CMK (cell line): ENCODE measurements at places on chromosomes 5 and 9.
A peak's percentile ranks its signal among the peaks of the same experiment; 100 is the strongest.

DNA sequence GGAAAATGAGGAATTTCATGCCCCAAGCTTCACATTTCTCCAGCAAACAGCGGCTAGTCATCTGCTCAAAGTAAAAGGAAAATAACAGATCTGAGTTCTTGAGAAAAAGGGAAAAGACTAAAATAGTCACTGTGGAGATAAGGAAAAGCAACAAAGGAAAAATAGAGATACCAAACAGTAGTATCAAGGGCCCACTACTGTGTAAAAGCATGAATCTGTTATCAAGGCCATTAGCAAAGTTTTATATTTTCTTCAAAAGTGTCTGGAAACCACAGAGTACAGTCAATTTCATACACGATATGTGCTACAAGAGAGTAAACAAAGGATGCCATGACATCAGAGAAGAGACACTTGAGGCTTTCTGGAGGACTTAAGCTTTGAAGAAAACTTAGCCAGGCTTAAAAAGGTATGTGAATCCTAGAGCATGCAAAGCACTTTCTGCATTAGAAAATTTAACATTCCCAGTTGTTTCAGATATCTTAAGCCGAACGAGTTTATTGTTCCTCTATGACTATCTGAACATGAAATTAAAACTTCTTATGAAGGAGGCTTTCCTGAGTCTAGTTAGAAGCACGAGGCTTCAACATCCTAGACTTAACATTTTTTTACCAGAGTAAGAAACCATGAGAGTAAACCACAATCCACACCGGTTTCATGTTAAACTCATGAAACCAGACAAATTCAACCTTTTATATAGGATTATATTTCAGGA lies 1.2 kb downstream of the TTC33 start:
- DNase-seq, result no peak

DNA sequence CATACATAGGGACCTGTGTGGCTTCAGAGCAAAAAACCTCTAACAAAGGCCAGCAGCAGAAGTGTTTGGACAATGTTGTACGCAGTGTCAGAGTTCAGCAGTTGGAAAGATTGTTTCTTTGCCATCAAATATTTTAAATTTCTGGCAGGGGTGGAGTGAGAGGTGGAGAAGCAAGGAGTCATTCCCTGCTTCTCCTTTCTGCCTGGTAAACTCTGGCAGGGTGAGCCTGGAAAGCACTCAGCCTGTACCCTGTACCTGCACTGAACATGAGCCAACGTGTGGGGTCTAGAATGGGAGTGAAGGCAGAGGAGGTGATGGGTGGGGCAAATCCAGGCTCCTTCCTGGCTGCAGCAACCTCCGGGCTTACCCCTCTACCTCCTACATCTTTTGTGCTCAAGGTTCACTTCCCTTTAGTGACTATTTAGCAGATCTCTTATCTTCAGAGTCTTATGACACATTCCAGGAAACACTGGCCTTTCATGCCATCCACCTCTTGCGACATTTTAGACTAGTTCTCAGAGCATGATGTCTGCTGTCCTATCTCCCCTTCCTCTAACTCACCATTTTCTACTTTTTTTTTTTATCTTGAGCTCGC lies 445.0 kb upstream of the PIK3R1 start:
- peak; percentile 30 for DNase-seq

DNA sequence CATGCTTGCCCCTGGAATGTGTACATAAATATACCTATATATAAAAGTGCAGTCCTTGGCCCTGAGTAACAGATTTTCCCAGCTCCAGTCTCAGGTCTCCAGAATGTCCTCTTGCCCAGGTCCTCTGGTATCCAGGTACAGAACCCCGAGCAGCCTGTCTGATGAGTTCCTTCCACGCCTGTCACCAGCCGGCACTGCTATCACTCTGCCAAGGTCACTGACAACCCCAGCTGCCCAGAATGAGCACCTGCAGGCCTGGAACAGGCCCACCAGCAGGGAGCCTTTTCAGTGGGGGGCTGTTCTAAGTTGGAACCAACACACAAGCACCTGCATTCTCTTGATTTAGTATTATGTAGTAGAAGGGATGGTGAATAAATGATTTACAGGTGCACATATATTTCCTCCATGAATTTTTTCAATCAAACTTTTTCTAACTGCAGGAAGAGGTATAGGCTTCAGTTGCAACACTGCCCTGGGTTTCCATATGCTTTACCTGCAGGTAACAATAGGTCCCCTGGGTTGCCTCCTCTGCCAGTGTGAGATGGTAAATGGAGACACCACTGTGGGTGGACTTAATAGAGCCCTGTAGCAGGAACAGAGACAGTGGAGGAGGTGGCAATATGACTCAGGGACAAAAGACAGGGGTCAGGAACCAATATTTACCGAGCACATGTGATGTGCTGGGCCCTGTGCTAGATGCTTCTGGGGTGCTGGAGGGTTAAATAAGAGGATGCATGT lies 291.9 kb downstream of the SPOCK1 start:
- no peak for DNase-seq

- DNase-seq, result no peak
Measured at GRCh38 chr5:59765446-59765845, 128.1 kb downstream of the PDE4D start.

DNA sequence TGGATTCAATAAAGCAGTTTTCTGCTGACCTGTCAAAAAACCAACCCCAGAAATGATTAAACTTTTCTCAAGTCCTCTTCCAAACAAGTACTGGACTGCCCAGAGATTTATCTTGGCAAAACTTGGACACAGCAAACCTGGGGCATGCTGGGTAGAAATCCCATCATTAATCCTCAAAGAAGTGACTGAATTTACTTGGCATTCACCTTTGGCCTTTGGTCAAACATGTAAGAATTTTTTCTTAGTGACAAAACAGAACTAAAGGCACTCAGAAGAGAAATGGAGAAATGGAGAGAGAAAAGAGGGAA lies 248.6 kb upstream of the NREP start:
- DNase-seq, result no peak

GRCh38 chr9:36317766-36318165 lies 59.5 kb upstream of the GNE start:
- no peak for DNase-seq

GRCh38 chr5:6383376-6383775 lies 5.0 kb upstream of the MED10 start:
- DNase-seq, result no peak

DNA sequence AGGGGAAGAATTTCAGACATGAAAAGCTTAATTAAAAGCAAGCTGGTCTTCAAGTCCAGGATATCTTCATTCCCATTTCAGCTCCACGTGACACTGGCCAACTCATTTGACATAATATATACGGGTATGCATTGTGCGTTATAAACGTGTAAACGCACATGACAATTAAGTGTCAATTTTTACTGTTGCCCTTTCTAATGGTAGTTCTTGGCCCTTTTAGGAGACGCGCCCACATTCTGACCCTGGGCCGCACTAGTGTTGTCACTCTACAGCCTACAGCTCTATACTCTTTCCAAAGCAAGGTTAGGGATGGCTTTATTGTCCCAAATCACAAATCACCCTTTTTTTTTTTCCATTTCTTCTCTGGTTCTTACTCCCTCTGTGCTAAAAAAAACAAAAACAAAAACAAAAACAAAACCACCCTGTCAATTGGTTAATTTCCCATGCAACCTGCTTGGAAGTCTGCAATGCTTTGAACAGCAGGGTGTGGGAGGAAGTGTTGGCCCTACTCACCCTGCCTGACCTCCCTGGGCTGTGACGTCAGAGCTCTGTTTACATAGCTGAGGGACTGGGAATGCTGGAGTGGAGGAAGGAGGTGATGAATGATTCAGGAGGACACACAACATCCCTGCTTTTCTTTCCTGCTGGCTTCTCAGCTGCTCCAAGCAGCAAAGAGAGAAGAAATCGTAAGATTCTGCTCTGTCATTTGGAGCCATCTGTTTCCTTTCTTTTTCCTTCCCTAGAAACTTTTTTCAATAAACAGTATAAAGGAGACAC lies 19.3 kb downstream of the RFK start:
- DNase-seq, result no peak

DNA sequence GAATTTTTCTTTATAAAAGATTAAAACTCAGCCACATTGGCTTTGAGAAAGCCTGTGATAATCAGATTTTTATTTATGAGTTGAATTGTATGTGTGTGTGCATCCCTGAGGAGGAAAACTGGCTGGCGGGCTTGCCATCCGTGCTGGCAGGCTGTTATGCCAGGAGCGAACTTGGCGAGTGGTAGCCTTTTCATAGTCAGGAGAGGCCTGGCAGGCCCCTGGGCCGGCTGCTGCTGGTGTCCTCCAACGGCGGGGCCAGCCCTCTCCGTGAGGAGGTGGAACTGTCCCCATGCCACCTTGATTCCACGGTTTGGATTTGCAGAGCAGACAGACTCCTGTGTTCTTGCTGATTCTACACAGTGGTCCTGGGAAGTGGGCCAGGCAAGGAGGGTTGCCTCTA lies 43.3 kb downstream of the ZNF618 start:
- no peak for DNase-seq

- DNase-seq, result no peak
Measured at GRCh38 chr9:124661271-124661670, 109.8 kb downstream of the NR6A1 start.
